CD4-positive, alpha-beta T cell (primary cell): ENCODE measurements at places on chromosomes 4 and X.
A peak's percentile ranks its signal among the peaks of the same experiment; 100 is the strongest.

- H3K27ac ChIP-seq, result no peak overlapping the region
- no peaks in the 10 kb centered on the region for H3K36me3 ChIP-seq
- DNase-seq, result no peak
Measured at GRCh38 chr4:116561768-116562167, 523.6 kb downstream of the TRAM1L1 start.

DNA sequence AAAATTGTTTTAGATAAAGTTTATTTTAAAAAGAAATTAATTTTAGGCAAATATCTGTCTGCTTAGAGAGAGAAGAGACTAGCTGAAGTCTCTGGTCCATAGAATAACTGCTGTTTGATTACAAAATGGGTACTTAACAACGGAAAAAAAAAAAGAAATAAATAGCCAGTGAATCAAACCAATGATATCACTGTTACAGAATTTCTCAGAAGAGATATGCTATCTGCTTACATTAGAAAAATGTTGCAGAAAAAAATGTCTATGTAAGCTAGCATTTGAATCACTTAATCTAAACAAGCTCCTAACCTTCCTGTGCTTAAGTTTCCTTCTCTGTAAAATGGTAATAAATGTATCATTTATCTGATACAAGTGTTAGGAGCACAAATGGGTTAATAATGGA is 189.9 kb downstream of the IL15 start:
- no peak overlapping the region for H3K27ac ChIP-seq
- H3K4me1 ChIP-seq, result no peaks in the 10 kb centered on the region

DNA sequence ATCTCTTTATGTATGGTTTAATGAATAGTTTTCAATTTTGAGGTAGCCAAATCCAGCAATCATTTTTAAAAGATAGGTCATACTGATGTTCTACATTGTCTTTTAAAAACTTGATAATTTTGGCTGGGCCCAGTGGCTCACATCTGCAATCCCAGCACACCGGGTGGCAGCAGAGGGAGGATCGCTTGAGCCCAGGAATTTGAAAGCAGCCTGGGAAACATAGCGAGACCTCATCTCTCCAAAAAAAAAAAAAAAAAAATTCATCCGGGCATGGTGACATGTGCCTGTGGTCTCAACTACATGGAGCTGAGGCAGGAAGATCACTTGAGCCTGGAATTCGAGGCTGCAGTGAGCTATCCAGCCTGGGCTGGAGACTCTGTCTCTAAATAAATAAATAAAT is 419.8 kb downstream of the GALNTL6 start:
- no peaks in the 10 kb centered on the region for H3K27me3 ChIP-seq
- no peaks in the 10 kb centered on the region for H3K36me3 ChIP-seq
- H3K4me3 ChIP-seq, result no peak overlapping the region
- no peaks in the 10 kb centered on the region for H3K4me1 ChIP-seq
- H3K27ac ChIP-seq, result no peak overlapping the region
- no peak for DNase-seq

DNA sequence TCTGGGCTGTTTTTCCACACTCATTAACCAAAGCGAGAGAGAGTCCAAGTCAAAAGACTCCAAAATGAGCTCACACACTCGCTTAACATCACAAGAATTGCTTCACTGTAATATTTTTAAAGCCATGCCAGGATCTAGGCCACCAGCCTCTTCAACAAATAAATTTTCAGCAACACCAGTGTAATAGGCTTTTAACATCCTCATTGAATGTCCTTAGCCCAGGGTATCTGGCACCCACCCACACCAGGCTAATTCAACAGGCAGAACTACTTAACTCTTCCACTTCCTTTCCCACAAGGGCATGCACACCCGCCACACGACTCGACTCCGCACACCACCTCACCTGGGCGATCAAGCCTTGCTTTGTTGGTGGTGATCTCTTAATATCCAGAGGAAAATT is 34.2 kb downstream of the FAT1 start:
- no peaks in the 10 kb centered on the region for H3K4me1 ChIP-seq
- no peak overlapping the region for H3K4me3 ChIP-seq
- no peaks in the 10 kb centered on the region for H3K27me3 ChIP-seq
- DNase-seq, result no peak
- H3K27ac ChIP-seq, result no peak overlapping the region

DNA sequence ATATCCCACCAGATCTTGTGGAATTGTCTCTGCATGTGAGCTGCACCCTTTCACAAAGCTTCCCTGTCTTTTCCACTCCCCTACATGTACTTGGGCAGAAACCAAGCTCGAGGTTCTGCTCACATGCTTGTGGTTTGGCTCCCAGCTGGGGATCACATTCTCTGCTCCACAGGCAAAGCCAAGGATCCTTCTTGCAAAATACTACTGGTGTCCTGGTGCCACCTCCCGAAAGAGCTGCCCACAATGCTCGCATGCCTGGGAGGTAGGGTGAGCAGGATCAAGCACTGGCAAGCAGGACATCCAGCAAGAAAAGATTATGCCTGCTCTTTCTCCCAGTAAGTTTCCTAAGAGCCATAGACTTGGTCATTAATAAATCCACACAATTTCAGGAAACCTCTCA is 45.1 kb upstream of the PPARGC1A start:
- H3K27ac ChIP-seq, result no peak overlapping the region
- no peak overlapping the region for H3K4me3 ChIP-seq
- no peak for DNase-seq
- no peaks in the 10 kb centered on the region for H3K36me3 ChIP-seq
- H3K27me3 ChIP-seq, result no peaks in the 10 kb centered on the region

DNA sequence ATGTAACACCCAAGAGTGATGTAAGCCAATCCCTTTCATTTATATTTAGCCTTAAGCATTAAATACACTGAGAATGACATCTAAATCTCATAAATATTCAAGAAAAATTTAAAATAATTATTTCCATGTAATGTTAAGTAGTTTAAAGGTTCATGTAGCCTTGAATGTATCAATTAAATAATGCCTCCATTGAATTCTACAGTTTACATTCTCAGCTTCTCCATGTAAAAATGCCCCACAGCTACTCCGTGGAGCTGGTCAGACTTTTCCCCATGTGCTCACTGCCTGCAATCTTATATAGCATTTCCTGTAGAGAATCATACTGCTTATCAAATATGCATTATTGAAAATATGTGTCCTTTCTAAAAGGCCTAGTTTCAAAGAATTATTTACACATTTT is 25.4 kb downstream of the AP1S2 start:
- no peak overlapping the region for H3K4me3 ChIP-seq
- no peak overlapping the region for H3K27ac ChIP-seq
- no peaks in the 10 kb centered on the region for H3K27me3 ChIP-seq
- no peaks in the 10 kb centered on the region for H3K4me1 ChIP-seq
- DNase-seq, result no peak

DNA sequence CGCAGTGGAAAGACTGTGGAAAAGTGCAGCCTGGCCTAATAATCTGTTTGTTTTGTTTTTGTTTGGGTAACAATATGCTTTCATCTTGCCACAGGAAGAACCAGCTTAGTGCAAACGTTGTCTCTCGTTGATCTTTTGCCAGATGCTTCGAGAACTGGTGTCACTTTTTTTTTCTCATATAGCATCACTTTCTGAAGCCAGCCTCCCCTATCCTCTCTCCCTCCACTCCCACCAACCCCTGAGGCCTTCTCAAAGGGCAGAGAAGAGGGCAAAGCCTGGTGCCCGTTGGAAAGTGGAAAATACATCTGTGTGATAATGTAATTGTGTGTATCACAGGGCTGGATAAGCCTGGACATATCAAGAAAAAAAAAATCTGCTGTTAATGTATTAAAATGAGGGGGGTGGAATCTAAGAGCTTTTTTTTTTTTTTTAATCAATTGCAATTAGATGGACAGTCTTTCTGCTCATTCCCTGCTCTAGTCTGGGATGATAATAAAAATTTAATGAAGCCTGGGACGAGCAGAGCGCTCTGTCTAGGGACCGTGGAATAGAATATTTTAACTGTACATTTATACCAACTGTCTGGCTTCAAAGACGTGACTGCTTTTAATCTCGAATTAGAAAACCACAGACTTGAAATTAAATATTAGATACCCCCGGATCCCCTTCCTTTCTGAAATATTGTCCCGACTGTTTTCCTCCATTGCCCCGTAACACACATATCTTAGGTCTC is 8.1 kb downstream of the POU4F2 start:
- H3K4me1 ChIP-seq, result no peaks in the 10 kb centered on the region
- no peak overlapping the region for H3K27ac ChIP-seq
- peaks cover 56% of the 10 kb centered on the region for H3K27me3 ChIP-seq
- H3K36me3 ChIP-seq, result no peaks in the 10 kb centered on the region
- DNase-seq, result no peak

DNA sequence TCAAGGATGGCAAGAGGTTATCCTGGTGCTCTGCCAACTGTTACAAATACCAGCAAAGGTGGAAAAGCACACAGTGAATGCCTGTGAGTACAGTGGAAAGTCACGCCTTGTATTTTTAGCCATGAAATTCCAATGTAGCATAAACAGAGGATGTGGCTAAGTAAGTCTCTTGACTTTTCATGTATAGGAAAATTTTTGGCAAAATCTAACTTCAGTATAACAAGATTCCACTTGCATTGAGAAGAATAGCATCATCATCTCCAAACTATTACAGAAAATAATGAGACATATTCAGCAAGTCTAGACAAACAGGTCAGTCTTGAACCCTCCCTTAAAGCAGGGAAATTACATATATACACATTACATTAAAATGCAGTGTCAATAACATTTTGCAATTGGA is 7.9 kb downstream of the SLC10A6 start:
- no peaks in the 10 kb centered on the region for H3K27me3 ChIP-seq
- no peak overlapping the region for H3K4me3 ChIP-seq
- no peak for DNase-seq
- no peaks in the 10 kb centered on the region for H3K36me3 ChIP-seq

DNA sequence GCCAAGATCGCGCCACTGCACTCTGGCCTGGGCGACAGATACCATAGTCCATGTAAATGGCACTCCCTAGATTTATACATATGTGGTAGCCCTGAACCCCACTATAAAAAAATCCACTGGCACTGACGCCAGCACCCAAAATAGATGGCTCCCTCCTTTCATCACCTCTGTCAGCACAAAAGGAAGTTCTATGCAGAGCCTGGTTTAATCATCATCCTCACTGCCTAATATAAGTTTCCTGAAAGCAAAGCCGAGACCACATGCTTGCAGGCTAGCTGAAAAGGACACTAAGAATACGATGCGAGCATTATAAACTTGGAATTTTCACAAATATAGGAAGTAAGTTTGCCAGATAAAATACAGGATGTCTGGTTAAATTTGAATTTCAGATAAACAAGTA is 27.5 kb upstream of the DOCK11 start:
- no peak overlapping the region for H3K4me3 ChIP-seq
- no peak for DNase-seq
- no peaks in the 10 kb centered on the region for H3K36me3 ChIP-seq
- H3K27ac ChIP-seq, result no peak overlapping the region
- no peaks in the 10 kb centered on the region for H3K4me1 ChIP-seq
- H3K27me3 ChIP-seq, result no peaks in the 10 kb centered on the region

DNA sequence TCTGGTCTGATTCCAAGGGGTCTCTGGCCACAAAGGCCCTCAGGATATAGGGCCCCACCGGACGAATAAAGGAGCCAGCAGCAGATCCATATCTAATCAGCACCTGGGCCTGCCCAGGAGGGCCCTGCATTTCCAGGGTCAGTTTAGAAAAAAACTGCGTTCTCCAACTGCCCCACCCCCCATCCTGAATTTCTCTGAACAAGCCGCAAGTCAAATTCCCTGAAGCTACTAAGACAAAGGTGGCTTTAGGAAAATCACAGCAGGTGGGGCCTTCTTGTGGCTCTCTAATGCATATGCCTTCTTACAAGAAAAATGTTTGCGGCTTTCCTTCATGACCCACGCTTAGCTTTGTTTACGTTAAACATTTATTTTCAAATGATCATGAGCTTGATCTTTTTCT is 76.6 kb downstream of the MBNL3 start:
- no peak for DNase-seq
- H3K27me3 ChIP-seq, result no peaks in the 10 kb centered on the region
- H3K4me3 ChIP-seq, result no peak overlapping the region
- H3K27ac ChIP-seq, result no peak overlapping the region
- no peaks in the 10 kb centered on the region for H3K4me1 ChIP-seq

- H3K36me3 ChIP-seq, result no peaks in the 10 kb centered on the region
- no peak for DNase-seq
- H3K27ac ChIP-seq, result no peak within 1 kb of the TSS
- no peak within 1 kb of the TSS for H3K4me3 ChIP-seq
- no peaks in the 10 kb centered on the region for H3K4me1 ChIP-seq
Measured at GRCh38 chrX:70281951-70282350, at the start of gene RAB41. Gene RAB41, plus strand, starts transcription at chrX:70282172. Its CDS starts 46 bp downstream, at chrX:70282218.

- no peaks in the 10 kb centered on the region for H3K4me1 ChIP-seq
- no peak overlapping the region for H3K27ac ChIP-seq
- DNase-seq, result no peak
- no peaks in the 10 kb centered on the region for H3K36me3 ChIP-seq
Measured at GRCh38 chr4:100721077-100721476, 203.3 kb upstream of the EMCN start.

DNA sequence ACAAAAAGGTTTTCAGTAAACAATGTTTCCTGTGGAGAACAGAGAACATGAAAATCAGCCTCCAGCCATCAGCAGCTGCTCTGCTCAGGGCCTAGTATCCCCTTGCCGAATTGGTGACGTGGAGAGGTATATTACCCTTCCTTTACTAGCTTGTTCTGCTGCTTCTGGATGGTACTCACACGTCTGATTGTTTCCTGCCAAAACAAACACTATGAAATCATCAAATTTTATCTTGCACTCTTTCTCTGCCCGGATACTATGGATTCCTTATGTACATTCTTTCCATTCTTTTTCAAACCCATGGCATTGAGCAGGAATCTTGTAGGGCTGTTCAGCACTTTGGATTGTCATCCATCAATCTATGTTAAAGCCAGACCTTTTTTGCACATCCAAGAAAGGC is 18.8 kb upstream of the METAP1 start:
- no peak overlapping the region for H3K4me3 ChIP-seq
- DNase-seq, result no peak
- no peaks in the 10 kb centered on the region for H3K4me1 ChIP-seq
- no peaks in the 10 kb centered on the region for H3K27me3 ChIP-seq

GRCh38 chr4:4481399-4481994 is 60.4 kb downstream of the STX18 start:
- H3K4me3 ChIP-seq, result no peak overlapping the region
- H3K4me1 ChIP-seq, result no peaks in the 10 kb centered on the region
- no peak overlapping the region for H3K27ac ChIP-seq
- H3K27me3 ChIP-seq, result no peaks in the 10 kb centered on the region

DNA sequence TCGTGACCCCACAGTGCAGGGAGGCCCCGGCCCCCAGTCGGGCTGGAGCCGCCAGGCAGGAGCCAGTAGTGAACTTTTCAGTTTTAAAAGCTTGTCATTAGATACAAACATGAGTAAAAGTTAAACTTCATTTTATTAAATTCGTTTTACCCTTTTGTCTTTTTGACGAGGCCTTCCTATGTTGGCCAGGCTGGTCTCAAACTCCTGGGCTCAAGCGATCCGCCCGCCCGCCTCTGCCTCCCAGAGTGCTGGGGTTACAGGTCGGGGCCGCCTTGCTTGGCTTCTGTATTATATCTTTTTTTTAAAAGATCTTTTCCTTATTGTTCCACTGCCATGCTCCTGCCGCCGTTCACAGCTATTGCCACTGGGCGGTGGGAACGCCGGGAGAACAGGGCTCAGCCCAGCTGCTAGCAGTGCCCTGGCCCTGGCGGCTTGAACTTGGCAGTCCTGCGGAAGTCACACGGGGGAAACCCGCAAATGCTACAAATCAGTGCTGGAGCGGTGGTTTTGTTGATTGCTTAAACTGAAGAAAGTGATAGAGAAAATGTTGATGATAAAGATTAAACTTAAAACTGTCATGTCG is 968 bp upstream of the NELFA start:
- no peaks in the 10 kb centered on the region for H3K27me3 ChIP-seq
- H3K36me3 ChIP-seq, result peaks cover 8% of the 10 kb centered on the region
- peak; percentile 30 for DNase-seq
